ENCODE measurements at places on chromosomes 4 and X.

DNA sequence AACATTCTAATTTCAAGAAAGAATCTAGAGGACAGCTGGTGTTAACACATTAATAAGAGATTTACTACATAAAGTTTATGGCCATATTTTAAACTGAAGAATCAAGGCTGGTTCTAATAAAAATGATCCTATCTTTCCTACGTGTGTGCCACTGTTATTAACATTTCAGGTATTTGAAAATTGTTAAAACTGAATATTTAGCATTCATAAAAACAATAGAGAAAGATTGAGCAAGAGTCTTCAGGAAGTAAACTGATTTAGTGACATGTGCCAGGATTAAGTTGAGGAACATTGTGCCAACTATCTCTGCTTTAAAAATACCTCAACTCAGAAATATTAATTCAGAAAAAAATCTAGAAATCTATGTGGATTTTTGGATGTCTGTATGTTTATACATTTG is 810.1 kb downstream of the FAT4 start:
- DNase-seq: no peak

DNA sequence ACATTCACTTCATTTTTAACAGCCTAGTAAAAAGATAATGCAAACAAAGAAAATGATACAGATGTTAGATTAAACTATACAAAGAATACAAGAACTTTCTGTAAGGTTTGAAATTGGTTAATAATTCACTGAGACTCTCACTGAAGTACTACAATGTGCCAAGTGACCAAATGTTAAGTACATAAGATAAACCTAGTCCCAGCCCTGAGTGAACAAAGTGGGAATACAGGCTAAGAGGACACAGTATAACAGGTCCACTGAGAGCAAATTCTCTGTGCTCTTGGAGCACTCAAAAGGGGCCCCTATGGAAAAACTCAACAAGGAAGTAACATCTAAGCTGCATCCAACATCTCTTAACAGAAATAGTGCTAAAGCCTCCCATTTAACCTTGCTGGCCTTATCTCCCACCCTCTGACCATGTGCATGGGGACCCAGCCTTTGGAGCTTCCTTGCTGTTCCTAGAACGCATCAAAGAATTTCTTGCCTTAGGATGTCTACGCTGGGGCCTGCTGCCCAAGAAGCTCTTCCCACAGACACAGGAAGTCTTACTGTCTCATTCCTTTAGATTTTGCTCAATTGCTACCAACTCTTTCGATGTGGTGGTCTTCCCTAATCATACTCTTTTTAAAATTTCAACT is 113.4 kb downstream of the ZAR1 start:
- DNase-seq: no peak

GRCh38 chrX:108270280-108270679 is 167.9 kb downstream of the COL4A6 start:
- DNase-seq: no peak

DNA sequence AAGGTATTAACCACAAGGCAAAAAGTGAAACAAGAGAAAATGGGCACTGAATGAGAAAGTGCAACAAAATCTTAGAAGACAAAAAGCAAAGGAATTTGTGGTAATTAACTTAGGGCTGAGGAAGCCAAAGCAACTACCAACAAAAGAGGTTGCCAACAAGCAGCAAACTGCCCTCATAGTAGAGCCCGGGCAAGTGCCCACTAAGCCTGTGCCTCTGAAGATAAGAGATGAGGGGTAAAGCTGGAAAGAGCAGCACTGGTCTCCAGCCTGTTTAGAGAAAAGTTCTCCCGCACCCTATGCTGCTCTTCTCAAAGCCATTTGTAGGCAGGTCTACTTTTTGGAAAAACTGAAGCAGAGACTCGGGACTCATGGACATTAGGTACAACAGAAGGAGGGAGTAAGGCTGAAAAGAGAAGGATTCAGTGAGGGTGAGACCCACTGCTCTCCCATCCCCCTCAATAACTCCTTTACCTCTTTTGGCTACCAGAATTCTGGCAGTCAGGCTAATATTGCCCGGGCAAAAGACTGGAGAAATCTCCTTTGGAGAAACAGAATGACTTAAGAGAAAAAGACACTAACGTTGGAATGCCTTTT is 29.6 kb upstream of the KCNE5 start:
- no peak for DNase-seq

DNA sequence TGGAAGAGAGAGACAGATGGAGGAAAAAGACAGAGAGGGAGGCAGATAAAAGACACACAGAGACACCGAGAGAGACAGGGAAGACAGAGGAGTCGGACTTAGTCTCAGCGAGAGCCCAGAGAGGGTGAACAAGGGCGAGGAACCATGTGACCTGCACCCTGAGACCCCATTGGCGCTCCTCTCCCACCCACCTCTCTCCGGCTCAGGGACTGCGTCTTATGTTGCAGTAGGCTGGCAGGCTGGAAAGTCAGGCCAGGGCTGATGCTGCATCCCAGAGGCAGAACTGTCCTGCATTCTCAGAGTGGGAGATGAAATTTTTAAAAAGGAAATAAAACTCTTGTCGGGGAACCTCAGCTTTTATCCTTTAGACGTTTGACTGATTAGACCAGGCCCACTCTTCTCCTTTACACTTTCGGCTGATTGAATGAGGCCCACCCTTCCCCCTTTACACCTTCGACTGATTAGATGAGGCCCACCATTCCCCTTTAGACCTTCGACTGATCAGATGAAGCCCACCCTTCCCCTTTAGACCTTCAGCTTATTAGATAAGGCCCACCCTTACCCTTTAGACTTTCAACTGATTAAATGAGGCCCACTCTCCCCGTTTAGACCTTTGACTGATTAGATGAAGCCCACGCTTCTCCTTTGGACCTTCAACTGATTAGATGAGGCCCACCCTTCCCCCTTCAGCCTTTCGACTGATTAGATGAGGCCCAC is 29.5 kb upstream of the IL3RA start:
- DNase-seq: no peak

GRCh38 chr4:172726001-172726423 is 442.6 kb upstream of the GALNT7 start:
- DNase-seq: no peak

DNA sequence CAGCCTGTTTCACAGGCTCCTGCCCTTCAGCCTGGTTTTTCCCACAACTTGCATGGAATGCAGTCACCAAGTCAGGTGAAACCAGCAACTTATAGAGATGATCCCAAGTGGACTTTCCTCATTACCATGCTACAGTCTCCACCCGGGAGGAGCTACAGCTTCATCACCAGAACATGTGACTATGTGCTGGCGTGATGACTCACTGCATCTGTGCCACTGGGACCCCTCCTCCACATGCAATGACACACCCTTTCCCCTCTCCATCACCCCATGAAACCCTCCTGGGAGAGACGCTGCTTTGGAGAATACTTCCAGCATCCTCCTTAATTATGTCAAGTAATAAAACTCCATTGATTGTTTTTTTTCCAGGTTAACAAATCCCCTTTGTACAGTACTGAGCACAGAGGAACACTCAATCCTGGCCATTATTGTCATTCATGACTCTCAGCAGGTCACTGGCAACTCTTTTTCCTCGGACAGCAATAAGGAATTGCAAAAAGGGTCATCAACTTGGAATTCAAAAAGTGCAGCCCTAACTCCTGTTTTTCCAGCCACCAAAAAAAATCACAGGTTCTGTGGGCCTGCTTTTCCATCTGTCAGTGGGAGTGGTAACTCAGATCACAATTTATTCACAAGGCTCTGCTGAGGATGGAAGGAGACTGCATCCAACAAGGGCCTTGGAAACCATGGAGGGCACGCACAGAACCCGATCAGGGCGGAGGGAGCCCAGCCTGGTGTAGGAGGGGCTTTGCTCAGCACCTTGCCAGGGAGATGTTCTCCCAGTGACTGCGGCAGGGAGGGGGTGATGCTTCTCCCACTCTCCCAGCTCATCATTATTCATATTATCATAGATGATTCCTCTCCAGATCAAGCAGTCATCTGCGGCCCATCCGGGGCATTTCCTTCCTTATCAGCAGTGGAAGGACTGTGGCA is 17.4 kb downstream of the QDPR start:
- no peak for DNase-seq

- no peak for DNase-seq
Observed at GRCh38 chr4:6235012-6235411, 34.6 kb upstream of the WFS1 start.

GRCh38 chrX:141278306-141278705 is 36.0 kb upstream of the SPANXC start:
- DNase-seq: peak; percentile 12

GRCh38 chrX:17375637-17376430 is 834 bp downstream of the NHS start:
- DNase-seq: peak; percentile 37

- no peak for DNase-seq
Observed at GRCh38 chr4:30429813-30430761, 290.1 kb upstream of the PCDH7 start.

DNA sequence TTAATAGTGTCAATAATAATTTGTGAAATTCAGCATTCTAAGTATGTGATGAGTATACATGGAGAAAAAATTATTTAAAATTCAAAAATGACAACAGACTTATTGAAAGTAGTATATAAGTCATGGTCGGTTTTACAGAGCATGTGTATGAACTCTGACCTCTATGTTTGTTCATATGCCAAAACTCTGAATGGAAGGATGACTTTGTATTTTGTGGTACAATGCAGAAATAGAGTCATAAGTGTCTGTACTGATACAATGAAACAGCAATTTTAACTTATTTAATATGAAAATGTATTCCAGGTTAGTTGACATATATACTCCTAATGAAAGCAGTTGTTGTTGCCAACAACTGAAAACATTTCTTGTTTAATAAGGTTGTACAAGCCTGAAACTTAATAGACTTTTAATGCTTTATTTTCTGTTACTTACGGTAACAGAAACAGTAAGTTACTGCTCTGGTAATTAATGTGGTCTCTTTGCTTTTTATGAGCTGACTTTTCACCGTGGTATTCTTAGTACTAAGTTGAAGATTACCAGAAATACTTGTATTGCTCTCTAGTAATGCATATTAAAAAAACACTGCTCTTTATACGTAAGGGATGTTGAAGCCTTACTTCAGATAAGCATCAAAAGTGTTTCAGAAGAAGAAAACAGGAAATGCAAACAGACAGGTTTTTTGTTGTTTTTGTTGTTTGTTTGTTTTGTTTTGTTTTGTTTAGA is 1.9 kb downstream of the UBE2K start:
- DNase-seq: no peak

- peak; percentile 3 for DNase-seq
Observed at GRCh38 chrX:30309139-30309571, at the start of gene NR0B1. Gene NR0B1, minus strand, starts transcription at chrX:30309390. Its CDS starts 27 bp downstream, at chrX:30309363.

GRCh38 chr4:18214411-18215055 is 193.0 kb upstream of the LCORL start:
- no peak for DNase-seq

DNA sequence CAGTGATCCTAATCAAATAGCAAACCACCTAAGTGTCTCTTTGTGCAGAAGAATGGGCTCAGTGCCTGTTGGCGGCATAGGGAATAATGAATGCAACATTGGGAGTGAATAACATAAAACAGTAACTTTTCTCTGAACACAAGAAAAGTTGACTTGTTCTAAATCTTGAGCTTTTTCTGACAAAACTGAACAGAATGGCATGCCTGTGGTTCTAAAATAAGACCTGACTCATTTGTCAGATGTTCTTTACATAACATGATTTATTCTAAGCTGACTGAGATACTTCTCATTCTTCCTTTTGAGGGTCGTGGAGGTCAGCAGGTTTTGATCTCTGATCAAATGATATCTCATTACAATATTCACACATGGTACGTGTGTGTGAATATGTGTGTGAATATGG is 165.4 kb upstream of the WDR1 start:
- DNase-seq: no peak

- DNase-seq: peak; percentile 57
Observed at GRCh38 chr4:26081795-26082498, 167.9 kb downstream of the SMIM20 start.

GRCh38 chrX:8504451-8504850 is 39.8 kb downstream of the VCX3B start:
- no peak for DNase-seq

DNA sequence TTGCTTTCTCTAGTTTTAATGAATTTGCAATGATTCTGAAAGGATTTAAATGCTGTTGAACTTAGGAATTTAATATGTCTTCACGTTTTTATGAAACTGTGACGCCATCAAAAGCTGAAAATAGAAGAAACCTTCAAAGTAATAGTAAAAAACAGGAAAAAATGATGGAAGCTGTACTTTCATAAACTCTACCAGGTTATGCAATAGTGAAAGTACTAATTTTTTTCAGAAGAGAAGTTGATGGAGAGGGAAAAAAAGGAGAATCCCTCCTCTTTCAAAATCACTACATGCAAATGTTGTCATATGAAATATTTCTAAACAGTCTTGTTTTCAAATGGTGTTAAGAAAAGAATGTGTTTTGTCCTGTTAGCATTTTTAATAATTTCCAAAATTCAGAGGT is 73.6 kb downstream of the ZNF330 start:
- DNase-seq: no peak

DNA sequence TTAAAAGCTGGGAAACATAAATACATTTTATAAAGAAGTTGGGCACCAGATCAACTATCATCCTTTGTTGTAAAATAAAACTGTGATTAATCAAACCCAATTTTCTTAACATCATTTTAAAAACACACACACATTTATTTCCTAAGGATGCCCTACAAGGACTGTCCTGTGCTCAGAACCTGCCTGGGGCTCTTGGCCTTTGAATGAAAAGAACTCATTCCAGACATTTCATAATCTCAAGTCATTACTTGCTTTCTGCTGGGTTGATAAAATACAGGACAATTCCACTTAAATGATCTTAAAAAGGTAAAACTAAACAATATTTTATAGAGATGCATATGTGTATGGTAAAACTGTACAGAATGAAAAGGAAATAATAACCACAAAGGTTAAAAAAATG is 2.8 kb downstream of the SH3D19 start:
- no peak for DNase-seq
